ENCODE measurements at places on chromosomes 3 and 15.

DNA sequence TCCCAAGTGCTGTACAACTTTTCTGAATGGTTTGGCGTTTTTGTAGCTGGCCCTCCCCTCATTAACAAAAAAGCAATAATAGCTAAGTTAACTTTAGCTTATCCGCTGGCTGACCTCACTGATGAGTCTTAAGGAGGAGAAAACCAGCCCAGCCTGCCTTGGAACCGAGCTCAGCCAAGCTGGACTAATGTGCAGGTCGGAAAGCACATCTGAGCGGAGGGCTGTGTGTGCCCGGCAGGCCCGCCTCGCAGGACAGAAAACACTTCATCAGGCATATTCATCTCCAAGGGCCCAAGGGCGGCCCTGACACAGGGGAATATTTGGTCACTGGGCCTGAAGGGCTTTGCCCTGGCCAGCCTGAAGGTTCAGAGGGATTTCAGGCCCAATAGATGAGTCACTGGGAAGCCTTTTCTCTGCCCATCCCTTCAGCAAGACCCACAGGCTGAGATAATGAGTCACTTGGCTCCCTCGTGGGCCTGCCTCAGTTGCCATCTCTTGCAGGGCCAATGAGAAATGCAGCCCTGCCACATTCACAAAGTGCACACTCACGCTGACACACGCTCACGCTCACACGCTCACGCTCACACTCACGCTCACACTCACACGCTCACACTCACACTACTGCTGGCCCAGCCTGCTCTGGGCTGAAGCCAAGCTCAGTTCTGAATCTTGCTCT, 75.1 kb downstream of the SLC12A8 start:
- DNase-seq, result no peak

GRCh38 chr15:98142572-98142971, 182.1 kb downstream of the ARRDC4 start:
- DNase-seq, result no peak

DNA sequence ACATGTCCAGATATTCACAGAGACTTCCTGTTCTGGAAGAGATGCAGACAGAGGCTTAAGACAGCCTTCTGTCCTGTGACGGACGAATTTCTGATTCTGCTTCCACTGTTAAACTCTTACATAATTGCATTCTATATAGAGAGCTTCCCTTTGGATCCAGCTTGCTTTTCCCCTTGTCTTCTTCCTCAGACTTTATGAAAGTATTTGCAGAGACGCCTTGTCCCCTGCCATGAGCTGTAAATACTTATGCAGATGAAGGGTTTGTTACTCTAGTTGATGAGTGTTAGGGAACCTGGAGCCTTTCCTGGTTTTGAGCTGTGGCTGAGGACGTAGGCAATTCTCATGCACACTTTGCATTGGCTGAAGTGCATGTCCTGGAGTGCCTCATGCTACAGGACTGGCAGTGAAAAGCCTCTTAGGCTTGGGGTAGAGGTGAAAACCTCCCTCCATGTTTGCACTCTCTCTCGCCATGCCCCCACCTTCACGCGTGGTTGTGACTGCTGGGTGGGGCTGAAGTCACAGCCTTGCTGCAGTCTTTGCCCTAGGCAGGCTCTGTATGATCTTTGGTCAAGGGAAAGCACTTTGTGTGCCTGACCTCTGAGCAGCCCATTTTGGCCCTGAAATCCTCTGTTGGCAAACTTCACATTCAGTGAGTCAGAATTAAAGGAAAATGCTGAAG, 286.6 kb downstream of the PTPRG start:
- DNase-seq, result no peak

DNA sequence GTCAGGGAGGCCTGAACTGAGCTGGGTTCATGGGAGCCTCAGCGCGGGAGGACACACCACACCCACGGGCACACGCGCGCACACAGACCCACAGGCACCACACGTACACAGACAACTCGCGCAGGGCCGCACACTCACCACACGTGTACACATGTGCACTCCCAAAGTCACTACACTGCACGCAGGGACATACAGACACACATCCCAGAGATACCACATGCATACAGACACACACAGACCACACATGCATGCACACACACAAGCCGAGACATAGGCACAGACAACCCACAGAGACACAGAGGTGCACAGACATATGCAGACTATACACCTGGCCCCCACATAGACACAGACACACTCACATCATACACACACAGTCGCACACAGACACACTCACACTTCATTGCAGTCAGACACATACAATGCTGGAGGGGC, 1.1 kb upstream of the MGLL start:
- DNase-seq, result no peak

GRCh38 chr3:38585791-38586420, 63.6 kb downstream of the SCN5A start:
- no peak for DNase-seq

DNA sequence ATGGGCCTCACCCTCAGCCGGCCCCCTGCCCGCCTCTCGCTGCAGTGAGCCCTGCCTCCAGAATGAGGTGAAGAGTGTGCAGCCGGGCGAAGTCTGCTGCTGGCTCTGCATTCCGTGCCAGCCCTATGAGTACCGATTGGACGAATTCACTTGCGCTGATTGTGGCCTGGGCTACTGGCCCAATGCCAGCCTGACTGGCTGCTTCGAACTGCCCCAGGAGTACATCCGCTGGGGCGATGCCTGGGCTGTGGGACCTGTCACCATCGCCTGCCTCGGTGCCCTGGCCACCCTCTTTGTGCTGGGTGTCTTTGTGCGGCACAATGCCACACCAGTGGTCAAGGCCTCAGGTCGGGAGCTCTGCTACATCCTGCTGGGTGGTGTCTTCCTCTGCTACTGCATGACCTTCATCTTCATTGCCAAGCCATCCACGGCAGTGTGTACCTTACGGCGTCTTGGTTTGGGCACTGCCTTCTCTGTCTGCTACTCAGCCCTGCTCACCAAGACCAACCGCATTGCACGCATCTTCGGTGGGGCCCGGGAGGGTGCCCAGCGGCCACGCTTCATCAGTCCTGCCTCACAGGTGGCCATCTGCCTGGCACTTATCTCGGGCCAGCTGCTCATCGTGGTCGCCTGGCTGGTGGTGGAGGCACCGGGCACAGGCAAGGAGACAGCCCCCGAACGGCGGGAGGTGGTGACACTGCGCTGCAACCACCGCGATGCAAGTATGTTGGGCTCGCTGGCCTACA, 8.5 kb downstream of the GRM2 start:
- no peak for DNase-seq

GRCh38 chr3:172746475-172746874, 4.1 kb upstream of the ECT2 start:
- DNase-seq, result no peak

GRCh38 chr15:37046876-37047614, 53.3 kb downstream of the MEIS2 start:
- DNase-seq, result no peak

- DNase-seq, result no peak
Observed at GRCh38 chr3:117790235-117790987, 1080.8 kb downstream of the TUSC7 start.

GRCh38 chr3:24830230-24831152, 335.8 kb upstream of the THRB start:
- no peak for DNase-seq

- DNase-seq, result no peak
Observed at GRCh38 chr3:98777286-98777685, 14.1 kb downstream of the ST3GAL6 start.

- DNase-seq, result no peak
Observed at GRCh38 chr15:50813865-50814264, 48.4 kb upstream of the SPPL2A start.

DNA sequence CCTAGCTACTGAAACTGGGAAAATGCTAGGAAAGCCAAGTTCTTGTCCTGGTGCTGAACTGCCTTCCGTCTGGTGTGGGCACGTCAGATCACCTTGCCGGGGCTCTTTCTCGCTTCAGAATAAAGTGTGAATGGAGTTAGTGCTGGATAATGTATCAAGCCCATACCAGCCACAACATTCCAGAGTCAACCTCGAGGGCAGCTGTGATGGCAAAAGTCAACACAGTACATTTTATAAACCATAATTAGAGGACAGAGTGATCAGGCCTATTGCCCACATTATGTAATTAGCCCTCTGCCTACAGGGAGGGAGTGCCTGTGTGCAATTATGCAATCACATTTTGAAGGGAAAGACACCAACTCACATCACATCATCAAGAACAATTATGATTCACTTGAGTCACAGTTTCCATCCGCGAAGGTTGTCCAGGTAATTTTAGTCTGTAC, 165.2 kb downstream of the RORA start:
- no peak for DNase-seq

- no peak for DNase-seq
Observed at GRCh38 chr3:171284308-171285075, 175.7 kb downstream of the TNIK start.

GRCh38 chr3:193553586-193553985, 1.1 kb downstream of the ATP13A4 start:
- DNase-seq, result peak; percentile 21

GRCh38 chr3:129003578-129004112, 2.5 kb downstream of the EFCC1 start:
- peak; percentile 83 for DNase-seq

GRCh38 chr3:61040618-61041017, 210.6 kb downstream of the FHIT start:
- DNase-seq, result no peak

- no peak for DNase-seq
Observed at GRCh38 chr3:57956119-57956832, 51.9 kb upstream of the FLNB start.

DNA sequence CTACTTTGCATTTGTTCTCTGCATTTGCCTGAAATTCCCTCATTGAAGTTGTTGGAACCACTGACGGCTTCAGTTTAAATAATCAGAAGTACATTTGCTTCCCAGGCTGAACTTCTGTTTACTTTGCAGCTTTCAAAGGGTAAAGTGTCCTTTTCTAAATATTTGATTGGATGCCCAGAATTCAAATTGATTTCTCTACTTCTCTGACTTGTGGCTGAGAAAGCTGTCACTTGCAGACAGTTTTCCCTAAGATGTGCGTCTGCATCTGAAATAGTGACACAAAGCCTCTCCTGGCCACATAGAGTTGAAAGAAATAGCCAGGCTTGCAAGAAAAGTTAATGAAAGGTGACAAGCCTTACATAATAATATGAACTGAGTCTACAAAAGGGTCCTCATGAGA, 299.6 kb downstream of the THSD4 start:
- DNase-seq, result no peak

- no peak for DNase-seq
Observed at GRCh38 chr3:143307613-143308183, 188.1 kb downstream of the CHST2 start.

GRCh38 chr3:50575372-50575771, 6.0 kb downstream of the HEMK1 start:
- no peak for DNase-seq

- DNase-seq, result no peak
Observed at GRCh38 chr3:195754141-195754540, 33.4 kb downstream of the MUC20 start.

GRCh38 chr3:161156936-161157335, 51.8 kb upstream of the B3GALNT1 start:
- no peak for DNase-seq

GRCh38 chr15:33068007-33068481, 126.5 kb downstream of the FMN1 start:
- no peak for DNase-seq

DNA sequence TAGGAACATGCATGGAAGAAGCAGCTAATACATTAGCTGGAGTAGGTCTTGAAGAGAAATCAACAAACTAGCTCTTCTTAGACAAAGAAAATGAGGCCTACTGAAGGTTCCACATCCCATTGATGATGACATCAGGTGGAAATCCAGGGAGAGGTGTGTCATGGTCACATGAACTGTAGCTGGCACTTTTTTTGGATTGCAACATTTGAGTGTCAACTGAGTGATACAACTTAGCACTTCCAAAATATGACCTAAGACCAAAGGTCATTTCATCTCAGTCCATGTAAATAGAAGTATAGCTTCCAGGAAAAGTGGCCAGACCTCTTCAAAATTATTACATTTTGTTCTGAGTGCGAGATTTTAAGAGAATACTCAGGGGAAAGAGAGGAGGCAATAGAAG, 117.2 kb upstream of the MEIS2 start:
- no peak for DNase-seq

All from NCI-H1930 (cell line).